ENCODE measurements at places on chromosomes 7 and 10.

- DNase-seq, result no peak
Measured at GRCh38 chr7:124033807-124034753, 1.2 kb upstream of the TMEM229A start.

DNA sequence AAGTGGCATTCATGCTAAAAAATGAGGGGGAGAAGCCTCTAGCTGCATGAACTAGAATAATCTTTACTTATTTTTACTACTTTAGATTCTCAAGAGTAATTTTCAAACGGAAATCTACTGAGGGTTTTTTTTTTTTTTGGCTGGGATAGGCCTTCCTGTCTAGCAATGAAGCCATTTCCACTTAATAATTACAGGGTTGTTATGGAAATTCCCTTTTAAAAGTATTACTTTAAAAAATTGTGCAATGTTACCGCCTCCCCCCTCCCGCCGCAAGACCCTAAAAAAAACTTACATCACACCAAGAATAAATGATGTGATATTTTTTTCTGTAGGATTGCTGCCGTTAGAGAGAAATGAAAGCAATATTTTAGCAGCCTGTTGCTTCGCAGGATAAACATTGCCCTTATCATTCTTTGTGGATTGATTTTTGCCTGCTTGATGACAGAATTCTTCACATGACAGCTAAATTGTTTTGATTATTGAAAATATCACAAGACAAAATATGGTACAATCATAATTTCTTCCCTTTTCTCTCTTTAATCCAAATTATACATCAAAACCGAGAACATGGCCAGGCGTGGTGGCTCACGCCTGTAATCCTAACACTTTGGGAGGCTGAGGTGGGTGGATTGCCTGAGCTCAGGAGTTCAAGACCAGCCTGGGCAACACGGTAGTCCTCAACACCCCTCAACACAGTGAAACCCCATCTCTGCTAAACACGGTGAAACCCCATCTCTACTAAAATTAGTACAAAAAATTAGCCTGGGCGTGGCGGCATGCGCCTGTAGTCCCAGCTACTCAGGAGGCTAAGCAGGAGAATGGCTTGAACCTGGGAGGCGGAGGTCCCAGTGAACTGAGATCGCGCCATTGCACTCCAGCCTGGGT lies 32.8 kb downstream of the ARL4A start:
- DNase-seq, result no peak

DNA sequence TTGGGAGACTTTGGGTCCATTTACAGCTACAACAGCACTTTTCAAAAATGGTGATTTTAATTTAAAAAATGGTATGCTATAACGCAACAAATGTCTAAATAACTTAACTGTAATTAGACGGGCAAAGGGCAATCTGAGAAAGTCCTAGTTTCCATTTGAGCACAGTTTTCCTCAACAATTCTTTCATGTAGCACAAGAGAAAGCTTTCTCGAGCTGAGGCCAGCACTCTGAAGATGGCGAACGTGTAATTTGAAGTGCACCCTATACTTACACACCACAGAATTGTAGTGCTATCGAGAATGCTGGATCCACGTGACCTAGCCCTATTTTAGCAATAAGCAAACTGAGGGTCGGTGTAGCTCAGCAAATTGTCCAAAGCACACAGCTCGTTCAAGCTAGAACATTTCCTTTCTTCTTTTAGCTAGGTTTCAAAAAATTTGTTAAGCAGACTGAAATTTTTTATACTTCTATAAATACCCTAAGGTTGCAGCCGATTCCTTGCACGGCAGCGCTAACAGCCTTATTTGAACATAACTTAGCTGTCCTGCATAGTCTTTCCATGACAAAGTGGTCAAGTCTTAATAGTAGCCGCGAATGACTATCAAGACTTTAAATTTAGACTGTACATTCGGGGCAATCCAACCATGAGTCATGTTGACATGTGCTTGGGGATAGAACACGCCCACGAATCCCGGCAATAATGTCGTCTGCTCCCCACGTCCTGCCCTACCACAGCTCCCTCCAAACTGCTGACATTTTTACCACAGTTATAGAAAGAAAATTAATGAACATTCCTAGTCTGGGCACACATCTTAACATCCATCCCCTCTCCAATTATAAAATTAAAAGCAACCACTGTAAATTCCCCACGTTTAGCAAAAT lies 10.0 kb downstream of the KLF6 start:
- DNase-seq, result no peak

- no peak for DNase-seq
Measured at GRCh38 chr10:103811463-103811862, 43.9 kb downstream of the SH3PXD2A start.

DNA sequence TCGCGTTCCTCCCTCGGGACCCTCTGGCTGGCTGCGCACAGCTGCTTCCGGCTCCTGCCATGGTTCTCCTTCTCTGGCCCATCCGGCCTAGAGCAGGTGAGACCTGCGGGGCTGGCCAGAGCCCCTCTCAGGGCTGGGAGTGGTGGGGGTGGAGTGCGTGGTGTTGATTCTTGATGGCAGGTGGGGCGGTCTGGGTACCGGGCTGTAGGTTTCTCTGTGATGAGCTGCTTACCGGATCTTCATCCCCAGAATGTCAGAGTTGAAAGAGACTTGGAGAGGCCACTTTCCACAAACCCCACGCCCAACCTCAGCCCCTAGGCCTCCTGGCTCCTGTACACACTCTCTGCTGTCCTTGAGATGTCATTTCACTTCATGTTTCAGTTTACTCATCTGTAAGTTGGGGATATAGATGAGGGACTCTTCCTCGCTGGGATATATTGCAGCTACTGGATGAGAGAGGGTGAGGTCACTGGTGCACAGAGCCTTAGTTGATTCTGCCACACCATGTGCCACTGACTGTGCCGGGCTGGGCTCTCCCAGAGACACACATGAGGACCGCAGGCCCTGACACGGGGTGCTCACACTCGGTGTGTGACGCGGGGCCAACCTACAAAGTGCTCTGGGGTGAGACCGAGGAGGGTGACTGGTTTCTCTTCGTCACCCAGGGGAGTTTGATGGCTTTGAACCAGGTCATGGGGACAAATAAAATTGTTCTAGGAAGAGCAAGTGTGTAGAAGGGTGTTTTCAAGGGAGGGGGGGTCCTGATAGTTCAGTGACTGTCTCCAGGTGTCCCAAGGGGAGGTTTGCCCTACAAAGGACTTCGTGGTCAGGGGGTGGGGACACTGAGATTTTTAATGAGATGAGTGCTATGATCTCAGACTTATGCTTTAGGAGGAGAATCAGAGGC lies 29.5 kb downstream of the ZNF775 start:
- no peak for DNase-seq

GRCh38 chr7:130673066-130673465 lies 4.5 kb upstream of the COPG2 start:
- DNase-seq, result no peak

DNA sequence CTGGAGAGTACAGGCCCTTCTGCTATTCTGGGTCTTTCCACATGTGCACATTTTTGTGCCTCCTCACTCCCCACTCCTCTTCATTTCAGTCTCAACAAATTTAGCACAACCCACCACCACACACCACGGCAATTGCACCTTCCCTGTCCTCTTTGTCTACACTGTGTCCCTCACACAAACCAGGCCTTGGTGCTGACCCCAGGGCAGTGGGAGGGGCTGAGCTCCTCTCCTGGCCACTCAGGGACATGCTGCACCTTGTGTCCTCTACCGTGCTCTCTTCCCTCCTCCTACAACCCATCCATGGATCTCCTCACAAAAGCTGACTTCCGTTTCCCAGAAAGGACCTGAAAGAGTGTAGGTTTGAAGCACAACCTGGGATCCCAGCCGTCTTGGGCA lies 90.9 kb upstream of the IKZF1 start:
- no peak for DNase-seq

- DNase-seq, result no peak
Measured at GRCh38 chr10:88238615-88238914, 344.6 kb downstream of the RNLS start.

GRCh38 chr7:98151884-98152283 lies 45.2 kb downstream of the LMTK2 start:
- no peak for DNase-seq

DNA sequence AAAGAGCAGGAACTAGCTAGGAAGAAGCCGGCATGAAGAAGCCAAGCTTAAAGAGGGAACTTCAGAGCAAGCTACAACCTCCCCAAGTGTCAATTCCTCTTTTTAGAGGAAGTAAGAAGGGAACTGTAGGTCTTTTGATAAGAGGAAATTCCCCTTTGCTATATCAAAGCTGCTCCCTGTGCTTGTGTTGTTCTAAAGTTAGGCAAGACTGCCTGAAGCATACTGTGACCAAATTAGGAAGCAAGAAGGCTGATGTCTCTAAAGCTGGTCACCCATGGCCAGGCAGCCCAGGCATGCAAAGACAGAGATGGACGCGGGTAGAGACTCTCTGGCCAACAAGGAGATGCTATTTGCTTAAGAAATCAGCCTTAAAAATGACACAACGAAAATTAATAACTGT lies 87.9 kb downstream of the RNF216 start:
- no peak for DNase-seq

GRCh38 chr10:114376523-114376922 lies 27.8 kb downstream of the AFAP1L2 start:
- no peak for DNase-seq

- DNase-seq, result peak; percentile 26
Measured at GRCh38 chr10:12214763-12215218, 18.8 kb downstream of the CDC123 start.

DNA sequence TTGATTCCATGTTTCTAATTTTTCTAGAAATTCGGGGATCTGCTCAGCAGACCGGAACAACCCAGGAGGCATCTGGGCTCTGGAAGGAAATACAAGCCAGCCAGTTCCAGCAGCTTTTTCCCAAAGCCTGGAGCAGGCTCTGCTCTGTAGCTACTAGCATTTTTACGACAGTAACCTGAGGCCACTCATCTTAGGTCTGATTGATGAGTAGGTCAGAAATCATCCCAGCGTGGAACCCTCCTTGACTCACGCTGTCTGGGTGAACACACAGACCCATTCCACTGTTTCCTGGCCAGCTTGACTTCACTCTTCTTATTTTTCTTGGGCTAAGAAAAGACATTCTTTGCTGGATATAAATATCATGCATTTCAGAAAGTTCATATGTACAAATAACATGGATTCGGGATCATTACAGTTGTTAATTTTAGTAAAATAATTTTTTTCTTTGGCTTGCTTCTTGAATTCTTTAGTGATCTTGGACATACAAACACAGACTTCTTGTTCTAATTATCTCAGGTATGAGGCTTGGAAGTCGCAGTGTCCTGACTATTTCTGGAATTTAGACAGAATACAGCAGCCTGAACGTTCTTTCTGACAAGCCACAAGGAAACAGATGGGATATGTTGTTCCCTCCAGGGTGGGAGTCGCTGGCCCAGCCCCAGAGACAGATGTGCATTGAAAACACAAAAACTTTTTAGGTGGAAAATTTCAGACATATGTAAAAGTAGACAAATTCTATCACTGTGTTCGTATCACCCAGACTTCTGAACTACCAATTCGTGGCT lies 54.6 kb upstream of the PITRM1 start:
- no peak for DNase-seq

DNA sequence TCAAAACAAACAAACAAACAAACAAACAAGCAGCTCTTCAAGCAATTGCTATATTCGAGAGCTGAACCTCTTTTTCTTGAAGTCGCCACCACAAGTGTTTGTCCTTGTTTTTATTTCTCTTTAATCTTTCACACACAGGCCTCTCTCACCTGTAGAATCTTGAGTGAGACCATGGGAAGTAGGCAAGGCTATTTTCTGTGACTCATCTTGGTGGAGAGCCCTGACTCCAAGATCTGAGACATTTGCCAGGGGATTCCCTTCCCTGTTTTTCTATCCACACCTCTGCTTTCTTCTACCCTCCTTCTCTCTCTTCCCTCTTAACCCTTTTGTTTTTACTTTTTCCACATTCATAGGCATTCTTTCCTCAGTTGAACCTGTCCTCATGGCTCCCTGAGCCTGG lies 8.0 kb upstream of the TAS2R60 start:
- no peak for DNase-seq

- no peak for DNase-seq
Measured at GRCh38 chr10:11387551-11388222, 223.8 kb downstream of the USP6NL start.

GRCh38 chr10:121607310-121608055 lies 9.2 kb upstream of the FGFR2 start:
- no peak for DNase-seq

- no peak for DNase-seq
Measured at GRCh38 chr7:50706469-50706937, 76.2 kb downstream of the GRB10 start.

- no peak for DNase-seq
Measured at GRCh38 chr10:108500396-108500795, 1335.9 kb upstream of the SORCS1 start.

DNA sequence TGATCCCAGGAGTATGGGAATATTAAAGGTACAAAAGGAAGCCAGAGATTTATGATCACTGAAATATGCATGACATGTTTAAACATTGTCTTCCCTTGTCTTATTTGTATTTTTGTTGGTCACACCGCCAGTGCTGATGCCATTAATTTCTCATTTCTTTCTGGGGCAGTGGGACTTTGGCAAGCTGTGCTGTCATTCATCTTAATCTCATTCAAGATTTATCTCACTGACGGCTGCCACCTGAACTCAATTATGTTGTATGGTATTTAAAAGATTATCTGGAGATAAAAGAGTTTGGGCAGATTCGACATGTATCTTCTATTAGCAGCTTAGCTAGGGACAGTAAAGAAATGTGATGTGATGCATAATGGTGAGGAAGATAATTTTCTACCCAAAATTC lies 284.9 kb upstream of the PLXDC2 start:
- no peak for DNase-seq

GRCh38 chr10:58970160-58970915 lies 206.1 kb upstream of the PHYHIPL start:
- DNase-seq, result no peak

- no peak for DNase-seq
Measured at GRCh38 chr7:74217455-74218342, 7.9 kb downstream of the LAT2 start.

DNA sequence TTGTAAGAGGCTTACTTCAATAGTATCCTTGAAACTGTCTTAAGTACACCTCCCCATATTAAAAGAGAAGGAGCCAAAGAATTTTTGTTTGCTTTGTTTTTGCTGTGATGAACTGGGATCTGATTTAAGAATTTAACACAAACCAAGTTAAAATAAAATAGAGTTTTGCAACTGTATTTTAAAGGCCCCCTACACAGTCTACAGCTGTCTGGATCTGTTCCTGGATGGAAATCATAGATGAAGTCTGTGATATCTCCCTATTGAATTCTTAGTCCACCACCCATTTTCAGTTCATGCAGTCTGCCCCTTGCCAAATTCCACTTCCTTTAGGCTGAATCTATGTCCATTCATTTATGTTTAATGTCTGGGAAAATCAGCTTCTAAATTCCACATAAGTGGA lies 169.8 kb upstream of the MEOX2 start:
- no peak for DNase-seq

- DNase-seq, result no peak
Measured at GRCh38 chr10:17084258-17084657, 45.4 kb downstream of the CUBN start.

GRCh38 chr7:28629216-28629842 lies 217.0 kb downstream of the CREB5 start:
- no peak for DNase-seq

DNA sequence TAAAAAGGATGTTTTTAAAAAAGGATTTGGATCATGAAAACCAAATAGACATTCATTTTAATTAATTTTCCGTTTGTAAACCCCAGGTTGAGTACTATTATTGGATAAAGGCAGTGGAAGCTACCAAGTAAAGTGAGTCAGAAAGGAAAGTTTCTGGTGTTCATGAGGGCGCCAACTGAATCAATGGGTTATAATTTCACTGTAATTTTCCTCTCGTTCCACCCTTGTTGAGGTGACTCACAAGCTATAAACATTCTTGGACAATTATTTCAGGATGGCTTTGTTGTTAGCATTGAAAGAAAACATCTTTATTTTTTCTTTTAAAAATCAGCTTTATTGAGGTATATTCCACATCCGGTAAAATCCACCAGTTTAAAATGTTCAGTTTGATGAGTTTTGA lies 5.1 kb upstream of the FAM133B start:
- DNase-seq, result no peak
